H7 (cell line): ENCODE measurements at places on chromosomes 7 and 10. TPM values are rescaled to one million over a fixed set of nuclear protein-coding genes. Genes with fewer than 3 reads are reported as not detected.

The ADCY1 gene
- total RNA-seq: 5.6 and 8.1 TPM in 2 replicates

The ATG9B gene
- 1.7 TPM in 2 replicates for total RNA-seq

The CHST15 gene
- total RNA-seq: 15.7 and 18.4 TPM in 2 replicates

The ZNF804B gene
- total RNA-seq: not detected in 2 replicates

The CTAGE4 gene
- total RNA-seq: 4.9 and 7.5 TPM in 2 replicates

The ERVW-1 gene
- 0.52 and 1.1 TPM in 2 replicates for total RNA-seq

The ABCB1 gene
- total RNA-seq: not detected in 2 replicates

DNA sequence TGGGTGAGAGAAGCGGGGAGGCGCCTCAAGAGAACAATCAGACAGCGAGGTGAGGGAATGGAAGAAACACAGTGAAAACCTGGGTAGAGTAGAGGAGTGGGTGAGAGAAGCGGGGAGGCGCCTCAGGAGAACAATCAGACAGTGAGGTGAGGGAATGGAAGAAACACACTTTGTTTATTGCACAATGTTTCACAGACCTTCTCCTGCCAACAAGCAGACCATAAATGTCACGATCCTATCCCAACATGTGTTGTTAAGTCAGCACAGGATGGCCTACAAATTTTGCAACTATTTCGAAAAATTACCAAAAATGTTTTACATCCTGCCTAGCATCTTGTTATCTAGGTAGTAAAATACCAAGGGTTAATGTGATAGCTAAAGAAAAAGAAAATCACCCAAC lies 115.3 kb downstream of the JAZF1 start:
- DNase-seq: no peak

- no peak for DNase-seq
Measured at GRCh38 chr7:34108165-34108564, 202.8 kb downstream of the BMPER start.

GRCh38 chr10:80275756-80276155 lies 13.7 kb downstream of the MAT1A start:
- no peak for DNase-seq

GRCh38 chr7:96322373-96322695 lies 436 bp upstream of the SLC25A13 start:
- DNase-seq: no peak

- no peak for DNase-seq
Measured at GRCh38 chr10:33967606-33968120, 633.2 kb upstream of the NRP1 start.

GRCh38 chr10:87507879-87508483 lies 3.3 kb downstream of the MINPP1 start:
- no peak for DNase-seq

DNA sequence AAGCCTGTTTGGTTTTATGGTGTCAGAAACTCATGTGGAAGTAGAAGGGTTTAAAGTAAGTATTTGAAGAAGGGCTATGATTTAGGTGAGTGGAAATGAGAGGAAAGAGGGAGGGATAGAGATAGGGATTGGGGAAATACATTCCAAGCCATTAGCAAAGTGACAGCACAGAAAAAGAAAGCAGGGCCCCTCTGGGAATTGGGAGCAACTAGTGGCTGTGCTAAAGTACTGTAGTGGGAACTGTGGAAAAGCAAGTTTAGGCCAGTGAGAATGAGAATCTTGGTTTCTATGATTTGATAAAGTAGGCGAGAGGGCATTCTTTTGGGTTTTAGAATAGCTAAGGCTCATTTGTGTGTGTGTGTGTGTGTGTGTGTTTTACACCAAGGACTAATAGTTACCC lies 5.0 kb downstream of the PRKG1 start:
- DNase-seq: peak; percentile 34

GRCh38 chr10:59779756-59780533 lies 26.7 kb upstream of the MRLN start:
- no peak for DNase-seq

DNA sequence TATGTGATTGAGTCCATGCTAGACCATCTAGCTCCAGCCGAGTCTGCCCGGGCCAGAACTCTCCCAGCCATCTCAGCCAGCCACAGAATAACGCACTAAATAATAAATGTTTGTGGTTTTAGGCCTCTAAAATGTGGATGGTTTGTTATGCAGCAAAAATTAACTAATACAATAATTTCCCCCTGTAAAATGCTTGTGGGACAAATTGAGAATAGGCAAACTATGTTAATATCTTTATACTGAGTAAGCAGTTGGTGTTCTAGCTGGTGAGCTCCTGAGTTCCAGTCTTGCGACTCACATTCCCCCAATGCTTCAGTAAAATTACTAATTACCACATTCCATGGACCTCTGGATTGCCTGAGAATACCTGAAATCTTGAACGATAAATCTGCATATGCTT lies 316.8 kb upstream of the NFE2L3 start:
- no peak for DNase-seq

- no peak for DNase-seq
Measured at GRCh38 chr10:111989136-111989911, 194.2 kb downstream of the GPAM start.

- no peak for DNase-seq
Measured at GRCh38 chr7:15921576-15921975, 235.1 kb upstream of the MEOX2 start.

DNA sequence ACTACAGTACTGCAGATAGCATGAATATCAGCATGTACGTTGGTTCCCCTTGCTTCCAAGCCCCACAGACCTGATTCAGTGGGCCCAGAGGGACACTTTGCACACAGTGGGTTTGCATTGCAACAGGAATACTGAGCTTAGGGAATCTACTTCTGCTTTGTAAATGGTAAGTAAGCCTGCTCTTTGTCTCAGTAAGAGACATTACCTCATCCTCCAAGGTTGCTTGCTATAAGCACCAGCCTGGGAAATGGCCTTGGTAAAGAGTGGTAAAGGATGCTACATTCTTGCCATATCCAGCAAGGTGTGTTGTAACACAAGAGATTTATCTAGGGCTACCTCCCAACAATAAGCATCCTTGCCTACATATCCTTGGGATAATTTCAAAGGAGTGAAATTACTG lies 730.5 kb downstream of the INHBA start:
- DNase-seq: peak; percentile 13

DNA sequence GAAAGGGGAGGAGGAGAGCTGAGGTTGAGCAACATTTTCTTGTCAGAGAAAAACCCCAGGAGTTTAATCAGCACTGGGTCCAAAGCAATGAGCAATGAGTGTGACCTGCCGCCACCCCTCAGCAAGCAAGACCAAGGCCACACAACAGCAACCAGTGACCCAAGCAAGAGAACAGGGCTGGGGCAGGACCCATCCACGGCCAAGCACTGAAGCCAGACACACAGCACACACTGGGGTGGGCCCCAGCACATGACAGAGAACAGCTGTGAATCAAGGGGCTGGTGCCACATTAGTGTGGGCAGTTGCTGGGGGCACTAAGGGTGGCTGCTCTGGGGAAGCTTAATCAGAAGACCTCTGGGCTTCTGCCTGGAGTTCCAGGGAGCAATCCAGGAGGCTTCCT lies 16.2 kb downstream of the TMEM72 start:
- DNase-seq: peak; percentile 8

- DNase-seq: no peak
Measured at GRCh38 chr10:12919574-12919973, 81.9 kb downstream of the CCDC3 start.

DNA sequence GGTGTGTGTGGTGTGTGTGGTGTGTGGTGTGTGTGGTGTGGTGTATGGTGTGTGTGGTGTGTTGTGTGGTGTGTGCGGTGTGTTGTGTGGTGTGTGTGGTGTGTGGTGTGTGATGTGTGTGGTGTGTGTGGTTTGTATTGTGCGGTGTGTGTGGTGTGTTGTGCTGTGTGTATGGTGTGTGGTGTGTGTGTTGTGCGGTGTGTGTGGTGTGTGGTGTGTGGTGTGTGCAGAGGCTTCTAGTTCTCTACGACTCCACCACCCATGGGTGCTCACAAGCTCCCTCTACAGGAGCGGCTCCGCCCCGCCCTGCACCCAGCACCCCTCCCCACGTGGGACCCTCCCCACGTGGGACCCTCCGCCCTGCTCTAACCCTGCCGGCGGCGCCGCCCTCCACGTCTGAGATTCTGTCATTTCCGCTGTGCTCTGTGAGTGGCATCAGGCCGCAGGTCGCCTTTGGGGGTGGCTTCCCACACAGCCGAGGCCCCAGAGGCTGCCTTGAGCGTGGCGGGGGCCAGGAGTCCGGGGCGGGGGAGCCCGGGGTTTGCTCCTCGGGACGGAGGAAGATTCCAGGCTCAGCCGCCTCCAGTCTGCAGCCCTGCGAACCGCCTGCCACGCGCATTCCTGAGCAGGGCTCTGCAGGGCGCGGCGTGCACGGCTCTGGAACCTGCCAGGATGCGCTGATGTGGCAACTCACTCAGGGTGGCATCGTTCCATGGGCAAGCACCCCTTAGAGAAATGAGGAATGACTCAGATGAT lies 37.0 kb upstream of the DNAJB6 start:
- DNase-seq: peak; percentile 80
